ENCODE measurements at places on chromosomes 6 and 20. TPM values are rescaled to one million over a fixed set of nuclear protein-coding genes. Genes with fewer than 3 reads are reported as not detected.

- no peak for DNase-seq
Measured at GRCh38 chr6:47489995-47490394, 12.4 kb downstream of the CD2AP start.

The PLCB1 gene
- 11.8 TPM for total RNA-seq

- no peak for DNase-seq
Measured at GRCh38 chr6:36727505-36728021, 29.9 kb downstream of the RAB44 start.

The ARG1 gene
- not detected for total RNA-seq

The MYL9 gene
- total RNA-seq, result 1.3 TPM

All from MG63 (cell line).